Glomerular endothelial cell (primary cell): ENCODE measurements at places on chromosomes 7 and 10. TPM values are rescaled to one million over a fixed set of nuclear protein-coding genes. Genes with fewer than 3 reads are reported as not detected.

Gene RNF32
- 0.12 and 0.15 TPM in 2 replicates for total RNA-seq

Gene AVPI1
- total RNA-seq: 2.4 and 3.0 TPM in 2 replicates

Gene LOXL4
- 2.0 and 7.0 TPM in 2 replicates for total RNA-seq

Gene ZNF518A
- 7.2 and 10.6 TPM in 2 replicates for total RNA-seq

Gene NODAL
- total RNA-seq: not detected in 2 replicates

Gene GLCCI1
- total RNA-seq: 2.0 and 2.6 TPM in 2 replicates

Gene RET
- 0.44 and 2.3 TPM in 2 replicates for total RNA-seq

Gene KCNH2
- total RNA-seq: 0.87 TPM in 1 of 2 replicates, not detected in the other

Gene PTPN20
- total RNA-seq: 0.12 and 0.39 TPM in 2 replicates

Gene OPN1SW
- total RNA-seq: not detected in 2 replicates

Gene ZNF239
- 1.8 and 2.3 TPM in 2 replicates for total RNA-seq

Gene GBF1
- total RNA-seq: 42.8 and 53.8 TPM in 2 replicates

Gene PDE1C
- total RNA-seq: 1.9 and 2.6 TPM in 2 replicates

Gene RPEL1
- total RNA-seq: 0.10 TPM in 1 of 2 replicates, not detected in the other

Gene OR2A42
- total RNA-seq: not detected in 2 replicates

Gene PPP1R17
- total RNA-seq: not detected in 2 replicates

Gene HECTD2
- 3.9 and 8.0 TPM in 2 replicates for total RNA-seq

Gene SAMD9L
- 22.6 and 43.6 TPM in 2 replicates for total RNA-seq

Gene DLX5
- not detected in 2 replicates for total RNA-seq

Gene XRCC2
- 1.9 and 4.6 TPM in 2 replicates for total RNA-seq

Gene PON2
- 195 and 220 TPM in 2 replicates for total RNA-seq

Gene CCDC146
- 1.2 and 5.7 TPM in 2 replicates for total RNA-seq

Gene SSC4D
- total RNA-seq: 1.4 and 2.0 TPM in 2 replicates

Gene GALNT17
- total RNA-seq: not detected in 2 replicates

Gene SCRN1
- 113 and 124 TPM in 2 replicates for total RNA-seq

Gene FAM131B
- total RNA-seq: 0.53 and 1.6 TPM in 2 replicates

Gene DGKI
- 1.4 and 6.2 TPM in 2 replicates for total RNA-seq

Gene ZP3
- 1.1 and 4.0 TPM in 2 replicates for total RNA-seq

Gene GOT1
- total RNA-seq: 14.4 and 22.1 TPM in 2 replicates

Gene DOCK1
- 53.8 and 90.4 TPM in 2 replicates for total RNA-seq

Gene CADPS2
- 12.4 and 13.8 TPM in 2 replicates for total RNA-seq

Gene FAM171A1
- 97.8 and 98.1 TPM in 2 replicates for total RNA-seq

Gene FKBP14
- 22.1 TPM in 2 replicates for total RNA-seq
